H4 (cell line): ENCODE measurements at places on chromosomes 3 and 15.

GRCh38 chr3:160735826-160736225, 20.2 kb upstream of the PPM1L start:
- no peak for DNase-seq

GRCh38 chr3:129605922-129606635, 397 bp downstream of the PLXND1 start:
- no peak for DNase-seq

DNA sequence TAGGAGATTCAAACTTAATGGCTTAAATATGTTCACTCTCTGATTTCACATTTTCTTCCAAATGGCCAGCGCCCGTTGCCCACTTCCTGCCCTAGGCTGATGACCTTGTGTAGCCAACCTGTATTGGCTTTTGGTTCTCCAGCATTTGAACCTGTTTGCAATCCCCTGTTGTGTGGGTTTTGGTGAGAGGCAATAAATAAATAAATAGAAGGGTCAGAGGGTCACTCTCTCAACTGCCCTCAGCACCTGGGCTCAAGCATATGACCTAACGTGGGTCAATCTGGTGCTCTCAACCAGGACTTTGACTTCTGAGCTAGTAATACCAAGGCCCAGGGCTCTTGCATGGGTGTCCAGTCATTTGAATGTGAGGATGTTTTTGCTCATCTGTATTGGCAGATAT, 1.8 kb upstream of the SRP14 start:
- no peak for DNase-seq

- no peak for DNase-seq
Measured at GRCh38 chr3:59812237-59813147, 762.7 kb upstream of the CFAP20DC start.
